ENCODE measurements at places on chromosomes 5 and 9.
A peak's percentile ranks its signal among the peaks of the same experiment; 100 is the strongest.

GRCh38 chr5:43498581-43498980, 14.9 kb upstream of the TMEM267 start:
- DNase-seq = no peak

DNA sequence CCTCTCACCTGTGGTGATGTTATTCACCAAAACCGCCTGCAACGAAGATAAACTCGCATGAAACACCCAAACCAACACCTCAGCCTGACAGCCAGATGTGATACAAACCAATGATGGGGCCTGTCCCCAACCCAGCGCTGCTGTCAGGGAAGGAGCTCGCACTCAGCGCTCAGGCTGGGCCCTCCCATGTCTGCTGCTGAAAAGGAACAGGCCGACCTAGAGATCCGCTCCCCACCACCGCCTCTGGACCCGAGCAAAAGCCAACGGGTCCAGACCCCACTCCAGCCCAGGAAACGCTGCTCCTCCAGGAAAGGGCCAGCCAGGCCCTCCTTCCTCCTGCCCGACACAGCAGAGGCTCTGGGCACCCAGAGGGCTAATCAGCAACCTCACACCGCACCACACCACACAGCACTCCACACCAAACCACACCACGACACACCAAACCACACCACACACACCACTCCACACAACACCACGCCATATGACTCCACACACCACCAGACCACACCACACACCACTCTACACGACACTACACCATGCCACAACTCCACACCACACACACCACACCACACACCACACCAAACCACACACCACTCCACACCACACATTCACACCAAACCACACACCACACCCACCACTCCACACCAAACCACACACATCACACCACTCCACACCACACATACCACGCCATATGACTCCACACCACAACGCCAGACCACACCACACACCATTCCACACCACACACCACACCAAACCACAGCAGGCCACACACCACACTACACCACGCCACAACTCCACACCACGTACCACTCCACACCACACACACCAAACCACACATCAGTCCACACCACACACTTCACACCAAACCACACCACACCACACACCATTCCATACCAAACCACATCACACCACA, 46.5 kb downstream of the GOLM1 start:
- DNase-seq = no peak

DNA sequence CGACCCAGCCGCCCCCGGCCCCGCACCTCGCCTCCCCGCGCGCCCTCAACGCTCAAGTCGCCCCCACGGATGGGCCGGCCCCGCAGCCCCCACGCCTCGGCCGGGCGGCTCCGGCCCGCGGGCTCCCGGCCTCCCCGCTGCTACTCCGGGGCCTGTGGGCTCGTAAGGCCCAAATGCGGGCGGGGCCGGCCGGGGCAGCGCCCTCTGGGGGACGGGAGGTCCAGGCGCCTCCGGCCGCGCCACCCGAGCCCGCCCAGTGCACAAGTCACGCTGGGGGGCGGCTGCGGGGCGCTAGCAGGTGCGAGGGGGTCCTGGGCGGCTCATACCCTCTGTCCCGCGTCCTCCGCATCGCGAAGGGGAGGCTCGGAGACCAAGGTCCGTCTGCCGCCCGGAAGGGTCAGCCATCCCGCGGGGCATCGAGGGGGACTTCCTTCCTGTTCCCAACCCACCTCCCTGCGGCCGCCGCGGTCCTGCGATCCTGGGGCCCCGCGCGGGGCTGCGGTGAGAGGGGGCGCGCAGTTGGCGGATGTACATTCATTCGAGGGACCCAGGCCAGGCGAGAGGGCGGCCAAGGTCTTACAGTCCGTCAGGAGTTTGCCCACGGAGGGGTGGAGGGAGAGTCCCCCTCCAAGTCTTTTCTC, at the start of gene CIZ1:
Gene CIZ1 (minus strand): TSS at position 167 of the 641 bp plus-strand sequence. CDS start 715 bp downstream, outside the sequence.
- peak; percentile 96 for DNase-seq

DNA sequence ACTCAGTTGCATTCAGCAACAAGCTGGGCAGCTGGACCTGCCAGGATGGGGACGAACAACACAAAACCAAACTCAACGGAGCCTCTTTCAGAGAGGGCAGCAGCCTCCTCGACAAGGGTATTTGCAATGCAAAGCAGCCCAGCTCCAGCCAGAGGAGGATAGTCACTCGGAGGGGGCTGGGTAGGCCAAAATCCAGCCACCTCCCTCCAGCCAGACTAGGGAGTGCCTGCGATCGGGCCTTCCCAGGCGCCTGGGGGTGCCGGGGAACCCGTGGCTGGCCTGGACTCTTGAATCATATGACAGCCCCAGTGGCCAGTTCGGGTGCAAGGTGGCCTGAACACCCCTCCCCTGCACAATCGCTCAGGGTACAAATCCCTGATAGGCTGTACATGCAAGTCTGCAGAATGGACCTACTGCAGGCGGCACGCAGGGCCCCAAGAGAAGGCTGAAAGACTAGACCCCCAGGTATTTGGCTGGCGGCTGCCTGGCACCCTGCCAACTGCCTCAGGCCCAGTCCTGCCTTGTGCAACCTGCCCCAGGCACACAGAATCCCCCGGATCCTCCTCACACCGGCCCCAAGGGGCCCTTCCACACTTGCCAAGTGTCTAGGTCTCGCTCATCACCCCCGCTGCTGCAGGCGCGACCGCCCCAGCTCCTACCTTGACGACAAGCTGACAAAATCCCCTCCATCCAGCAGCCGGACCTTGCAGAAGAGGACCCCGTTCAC, 1.3 kb downstream of the EEIG1 start:
- DNase-seq = peak; percentile 69

DNA sequence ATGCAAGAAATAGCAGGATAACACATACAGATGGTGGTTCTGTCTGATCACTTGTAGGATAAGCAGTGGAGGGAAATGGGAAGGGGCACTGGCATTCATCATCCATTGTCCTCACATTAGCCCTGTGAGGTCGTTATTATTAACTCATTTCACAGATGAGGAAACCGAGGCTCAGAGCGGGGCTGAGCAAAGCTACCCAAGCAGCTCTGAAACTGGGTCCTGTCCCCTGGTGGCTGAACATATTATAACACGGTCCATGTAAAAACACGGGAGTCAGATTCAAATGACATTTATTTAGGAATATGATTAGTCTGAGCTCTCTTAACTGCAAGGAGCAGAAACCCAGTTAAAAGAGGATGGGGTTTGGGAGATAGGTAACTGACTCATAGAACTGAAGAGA, 43.1 kb downstream of the HRH2 start:
- no peak for DNase-seq

DNA sequence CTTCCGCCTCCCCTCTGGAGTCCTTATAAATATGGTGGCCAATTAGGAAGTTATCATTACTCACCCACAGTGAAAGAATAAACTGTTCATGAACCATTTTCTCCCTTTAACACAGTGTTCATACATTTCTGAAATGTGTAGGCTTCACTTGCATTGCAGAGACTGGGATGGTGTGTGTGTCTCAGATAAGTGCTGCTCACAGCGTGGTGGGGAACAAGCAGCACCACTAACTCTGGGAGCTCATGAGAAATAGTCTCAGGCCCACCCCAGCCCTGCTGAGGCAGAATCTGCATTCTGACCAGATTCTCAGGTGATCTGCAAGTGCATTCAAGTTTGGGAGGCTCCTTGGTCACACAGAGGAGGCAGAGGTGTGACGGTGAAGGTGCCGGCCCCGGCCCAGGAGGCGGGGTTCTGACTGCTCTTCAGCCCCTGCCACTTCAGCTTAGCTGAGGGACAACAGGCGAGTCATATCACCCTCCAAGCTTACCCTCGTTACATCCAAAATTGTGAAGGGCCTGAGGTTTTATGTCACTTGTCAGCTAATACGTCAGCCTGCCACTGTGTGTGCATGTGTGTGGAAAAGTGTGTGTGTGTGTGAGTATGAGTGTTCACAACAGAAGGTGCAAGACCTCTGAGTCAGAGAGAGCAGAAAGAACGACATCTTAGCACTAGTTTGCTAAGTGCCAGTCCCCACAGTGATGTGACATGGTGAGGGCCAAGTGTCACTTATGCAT, 34.7 kb downstream of the DAP start:
- no peak for DNase-seq

DNA sequence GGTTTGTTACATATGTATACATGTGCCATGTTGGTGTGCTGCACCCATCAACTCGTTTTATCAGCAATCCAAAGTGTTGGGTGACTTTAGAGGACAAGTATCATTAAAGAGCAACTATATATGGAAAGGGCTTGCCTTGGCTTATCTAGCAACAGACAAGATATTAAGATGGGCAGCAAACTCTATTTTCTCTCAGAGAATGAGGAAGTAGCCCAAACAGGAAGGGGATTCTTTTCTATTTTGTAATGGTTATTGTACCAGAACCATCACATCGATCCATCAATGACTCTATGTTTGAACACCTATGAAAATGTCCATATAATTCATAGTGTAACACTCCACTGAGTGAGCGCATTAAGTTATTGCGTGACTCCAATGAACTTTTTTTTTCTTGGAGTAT, 260.1 kb upstream of the SLC24A2 start:
- no peak for DNase-seq

DNA sequence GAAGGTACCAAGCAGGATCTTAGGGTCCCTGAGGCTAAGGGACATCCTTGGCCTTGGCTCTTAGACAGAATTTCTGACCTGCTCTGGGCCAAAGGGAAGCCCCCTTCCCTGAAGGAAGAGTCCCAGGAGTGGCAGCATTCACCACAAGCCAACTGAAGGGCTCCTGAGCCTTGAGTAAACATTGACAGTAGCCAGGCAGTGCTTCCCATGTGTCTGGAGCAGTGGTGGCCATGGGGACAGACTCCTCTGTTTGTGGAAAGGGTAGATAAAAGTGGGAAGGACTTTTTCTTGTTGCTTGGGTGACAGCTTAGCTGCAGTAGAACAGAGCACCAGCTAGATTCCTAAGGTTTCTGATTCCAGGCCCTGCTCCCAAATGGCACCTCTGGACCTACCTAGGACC, 61.4 kb upstream of the VLDLR start:
- no peak for DNase-seq

GRCh38 chr5:126956991-126957390, 73.4 kb downstream of the MARCHF3 start:
- no peak for DNase-seq

GRCh38 chr5:100584069-100584468, 48.9 kb downstream of the FAM174A start:
- no peak for DNase-seq

- peak; percentile 72 for DNase-seq
Measured at GRCh38 chr9:114911167-114911821, 19.1 kb downstream of the TNFSF8 start.

GRCh38 chr9:8381601-8382000, 582.0 kb upstream of the DMAC1 start:
- no peak for DNase-seq

DNA sequence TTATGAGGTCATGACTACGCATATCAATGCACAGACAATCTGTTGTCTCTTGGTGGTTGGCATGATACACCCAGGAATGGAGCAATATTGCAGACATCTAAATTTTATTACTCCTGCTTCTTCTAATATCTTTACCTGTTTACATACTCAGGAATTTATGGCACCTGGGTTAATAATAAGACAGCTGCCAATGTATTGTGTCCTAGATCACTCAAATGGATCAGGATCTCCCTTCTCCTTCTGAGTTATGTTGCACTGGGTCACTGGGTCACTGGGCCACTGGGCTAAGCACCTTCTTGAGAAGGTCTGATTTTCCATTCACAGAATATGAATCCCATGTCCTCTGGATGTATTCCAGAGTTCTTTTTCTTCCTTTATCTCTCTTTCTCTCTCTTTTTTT, 41.8 kb downstream of the CCL28 start:
- DNase-seq = no peak

GRCh38 chr5:129461711-129462332, 1.7 kb downstream of the ADAMTS19 start:
- no peak for DNase-seq

- no peak for DNase-seq
Measured at GRCh38 chr5:120103495-120103894, 360.6 kb upstream of the PRR16 start.

DNA sequence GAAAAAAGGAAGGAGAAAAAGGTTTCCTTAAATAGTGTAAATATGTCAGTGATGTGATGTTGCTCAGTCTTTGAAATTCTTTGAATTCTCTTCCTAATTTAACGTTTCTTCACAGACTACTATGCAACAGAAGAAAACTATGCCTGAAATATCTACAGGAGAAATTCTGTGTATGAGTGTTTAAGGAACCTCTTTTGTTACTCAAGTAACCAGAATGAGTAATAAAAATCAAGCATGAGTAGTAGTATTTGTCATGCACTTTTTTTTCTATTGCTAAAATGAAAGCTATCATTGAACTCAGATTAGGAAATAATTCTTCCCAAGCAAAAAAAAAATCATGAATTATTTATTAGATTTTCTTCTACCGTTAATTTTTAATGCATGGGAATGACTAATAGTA, 20.3 kb upstream of the THG1L start:
- DNase-seq = peak; percentile 60

GRCh38 chr5:1658665-1659064, 134.9 kb upstream of the LPCAT1 start:
- no peak for DNase-seq
